ENCODE measurements at places on chromosomes 3 and 15.

GRCh38 chr3:40152482-40153133 lies 156.9 kb upstream of the EIF1B start:
- no peak for DNase-seq

GRCh38 chr15:72545156-72545555 lies 71.0 kb downstream of the ARIH1 start:
- no peak for DNase-seq

DNA sequence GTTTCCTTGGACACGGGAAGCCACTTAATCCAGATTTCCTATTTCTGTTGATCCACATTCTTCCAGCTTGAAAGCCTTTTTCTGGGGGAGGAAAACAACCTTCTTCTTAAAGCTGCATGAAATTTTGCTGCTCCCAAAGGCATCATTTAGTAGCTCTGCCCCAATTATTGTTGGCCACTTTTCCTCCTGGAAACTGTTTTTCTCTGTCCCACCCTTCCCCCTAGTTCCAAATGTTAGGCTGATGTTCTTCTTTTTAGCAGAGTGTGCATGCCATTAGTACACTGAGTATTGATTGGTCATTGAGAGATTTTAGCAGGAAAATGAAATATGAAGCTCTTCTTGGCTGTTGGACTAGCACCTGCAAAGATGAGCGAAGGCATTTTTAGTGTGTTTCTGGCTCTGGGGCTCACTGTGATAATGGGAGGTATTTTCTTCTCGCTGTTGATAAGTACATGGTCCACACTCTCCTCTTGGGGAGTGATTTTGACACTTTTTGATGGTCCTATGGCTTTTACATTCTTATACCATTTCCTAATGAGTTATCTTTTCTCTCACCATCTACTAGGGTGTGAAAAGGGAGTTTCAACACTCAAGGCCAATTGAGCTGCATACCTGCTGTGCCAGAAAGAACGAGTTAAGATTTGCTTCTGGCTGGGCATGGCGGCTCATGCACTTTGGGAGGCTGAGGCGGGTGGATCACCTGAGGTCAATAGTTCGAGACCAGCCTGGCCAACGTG lies 200.5 kb downstream of the PTPRG start:
- DNase-seq = no peak

GRCh38 chr3:65037861-65038260 lies 350.1 kb upstream of the ADAMTS9 start:
- no peak for DNase-seq

- DNase-seq = no peak
Observed at GRCh38 chr3:69096299-69096698, 11.6 kb downstream of the ARL6IP5 start.

DNA sequence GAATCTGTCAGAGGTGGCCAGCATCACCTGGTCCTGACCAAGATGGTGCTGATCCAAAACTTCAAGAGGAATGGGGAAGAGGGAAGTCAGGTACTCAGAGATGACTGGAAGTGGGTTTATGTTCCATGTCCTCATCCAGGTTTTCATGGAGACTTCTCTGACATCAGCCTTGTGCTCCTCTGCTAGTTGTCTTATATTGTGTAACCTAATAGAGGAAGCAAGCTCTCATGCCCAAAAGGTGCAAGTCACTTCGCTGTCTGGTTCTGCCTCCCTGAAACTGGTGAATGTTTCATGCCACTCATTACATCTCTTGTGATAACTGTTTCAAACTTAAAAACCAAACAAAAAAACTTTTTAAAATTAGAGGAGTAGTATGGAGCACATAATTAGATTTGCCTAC lies 127.2 kb upstream of the MANF start:
- no peak for DNase-seq

GRCh38 chr3:129626744-129627349 lies 20.4 kb upstream of the PLXND1 start:
- peak; percentile 38 for DNase-seq

GRCh38 chr3:117102426-117102825 lies 392.8 kb downstream of the TUSC7 start:
- DNase-seq = no peak

DNA sequence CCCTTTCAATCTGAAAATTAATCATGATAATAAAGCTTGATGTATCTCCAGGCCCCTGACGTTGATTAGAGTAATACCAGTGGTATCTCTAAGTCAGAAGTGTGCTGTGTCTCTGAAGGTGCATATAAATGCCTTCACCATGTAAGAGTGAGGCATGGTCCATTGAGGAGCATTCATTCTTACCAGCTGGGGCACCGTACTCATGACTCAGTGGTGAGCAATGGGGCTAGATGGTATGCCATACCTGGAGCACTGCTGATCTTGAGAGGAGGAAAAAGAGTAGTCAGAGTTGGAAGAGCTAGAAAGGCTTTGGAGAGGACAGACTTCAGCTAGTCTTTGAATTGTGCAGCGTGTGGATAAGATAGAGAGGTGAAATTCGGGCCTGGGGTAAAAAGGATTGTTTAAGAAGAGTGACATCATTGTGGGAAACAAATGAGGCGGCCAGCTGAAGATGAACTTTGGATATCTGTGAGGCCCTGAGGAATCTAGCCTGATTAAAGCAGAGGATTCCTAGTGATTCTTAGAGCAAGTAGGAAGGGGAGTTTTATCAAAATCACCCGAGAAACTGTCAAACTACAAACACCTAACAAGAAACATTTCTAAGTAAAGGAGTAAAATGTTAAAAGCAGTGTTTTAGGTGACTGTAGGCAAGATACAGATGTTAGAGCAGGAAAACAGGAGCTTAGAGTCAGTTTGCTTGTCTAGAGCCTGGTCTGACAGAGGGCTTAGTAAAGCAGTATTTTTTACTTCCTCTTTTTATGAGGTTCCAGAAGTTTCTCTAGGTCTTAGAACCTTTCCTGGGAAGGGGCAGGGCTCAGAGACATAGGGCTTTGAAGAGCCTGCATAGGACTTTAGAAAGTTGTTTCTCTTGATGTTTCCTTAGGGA lies 13.6 kb downstream of the TMOD3 start:
- DNase-seq = no peak

DNA sequence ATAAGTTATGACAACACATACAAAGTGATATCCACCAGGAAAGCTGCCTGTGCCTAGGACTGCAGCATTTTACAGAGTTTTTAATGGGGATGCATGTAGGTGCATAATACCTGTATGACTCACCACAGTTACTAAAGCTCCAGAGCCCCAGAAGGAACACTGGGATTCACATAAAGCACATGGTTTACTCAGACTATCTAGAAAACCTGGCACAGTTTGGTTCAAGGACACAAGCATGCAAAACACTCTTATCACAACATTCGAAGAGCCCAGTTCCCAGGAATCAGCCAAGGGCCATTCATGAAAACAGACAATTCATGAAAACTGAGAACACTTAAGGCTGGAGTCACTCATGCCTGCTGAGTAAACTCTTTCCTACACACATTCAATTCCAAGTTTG lies 261.0 kb downstream of the PYDC2 start:
- DNase-seq = no peak

DNA sequence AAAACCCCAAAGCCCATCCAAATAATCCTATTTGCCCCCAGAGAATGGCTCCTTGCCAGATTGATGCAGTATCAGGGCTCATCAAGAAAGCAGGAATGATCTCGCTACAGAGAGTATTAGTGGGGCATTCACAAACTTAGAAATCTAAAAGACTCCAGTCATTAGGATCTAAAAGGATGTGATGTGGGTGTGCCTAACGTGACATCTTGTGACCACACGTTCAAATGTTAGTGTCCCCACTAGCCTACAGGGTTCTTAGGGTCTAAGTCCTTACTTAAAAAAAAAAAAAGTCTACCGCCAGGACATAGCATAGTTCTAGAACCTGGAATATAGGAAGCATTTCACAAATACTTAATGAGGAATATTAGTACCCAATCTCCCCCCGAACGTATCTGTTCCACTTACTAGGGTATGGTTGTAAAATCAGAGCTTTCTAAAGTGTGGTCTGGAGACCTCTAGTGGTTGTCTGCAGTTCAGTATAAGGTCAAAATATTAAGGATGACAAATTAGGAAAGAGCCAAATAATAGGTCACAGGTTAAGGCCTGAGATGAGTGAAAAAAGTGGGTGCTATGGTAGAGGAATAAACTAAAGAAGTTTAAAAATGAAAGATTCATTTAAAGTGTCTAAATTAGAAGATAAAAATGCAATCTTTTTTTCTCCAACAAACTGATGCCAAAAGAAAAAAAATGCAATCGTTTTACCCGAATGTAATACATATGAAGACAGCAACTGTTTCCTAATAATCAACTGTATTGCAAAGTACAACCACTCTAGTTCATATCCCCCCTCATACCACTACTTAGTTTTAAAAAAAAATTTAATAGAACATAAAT lies 4.2 kb upstream of the CHRM5 start:
- no peak for DNase-seq

GRCh38 chr3:11769704-11770476 lies 76.8 kb downstream of the TAMM41 start:
- no peak for DNase-seq

DNA sequence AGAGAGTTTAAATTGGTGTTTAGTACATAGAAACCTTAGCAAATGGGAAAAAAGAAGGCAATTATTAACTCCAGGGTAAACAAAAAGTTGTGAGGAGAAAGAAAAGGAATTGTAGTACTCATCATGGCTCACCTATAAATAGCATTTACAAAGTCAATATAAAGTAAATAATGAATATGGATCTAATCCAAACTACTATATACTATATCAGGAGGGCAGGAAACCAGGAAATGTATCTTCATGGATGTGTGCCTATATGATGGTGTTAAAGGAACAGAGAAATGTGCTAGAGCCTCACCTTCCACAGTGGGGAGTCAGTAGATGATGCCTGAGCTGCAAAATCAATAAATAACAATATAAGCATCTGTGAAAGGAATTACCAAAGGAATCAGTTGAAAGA lies 208.9 kb downstream of the FAM43A start:
- DNase-seq = no peak

DNA sequence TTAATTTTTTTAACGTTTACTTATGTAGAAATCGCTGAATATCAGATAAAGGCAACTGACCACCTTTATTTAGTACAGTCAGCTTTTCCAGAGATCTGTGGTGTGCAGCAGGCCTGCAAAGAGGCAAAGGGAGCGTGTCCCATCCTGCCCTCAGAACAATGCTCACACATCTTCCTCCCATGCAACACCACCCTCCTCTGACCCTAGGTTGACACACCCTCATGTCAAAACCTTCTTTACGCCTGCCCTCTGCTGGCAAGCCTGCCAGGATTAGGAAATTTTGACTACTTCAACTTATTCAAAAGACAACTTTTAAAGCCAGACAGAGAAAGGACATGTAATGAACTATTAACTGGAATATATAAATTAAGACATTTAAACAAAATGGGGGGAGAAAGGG lies 513.7 kb downstream of the FOXP1 start:
- DNase-seq = peak; percentile 48

DNA sequence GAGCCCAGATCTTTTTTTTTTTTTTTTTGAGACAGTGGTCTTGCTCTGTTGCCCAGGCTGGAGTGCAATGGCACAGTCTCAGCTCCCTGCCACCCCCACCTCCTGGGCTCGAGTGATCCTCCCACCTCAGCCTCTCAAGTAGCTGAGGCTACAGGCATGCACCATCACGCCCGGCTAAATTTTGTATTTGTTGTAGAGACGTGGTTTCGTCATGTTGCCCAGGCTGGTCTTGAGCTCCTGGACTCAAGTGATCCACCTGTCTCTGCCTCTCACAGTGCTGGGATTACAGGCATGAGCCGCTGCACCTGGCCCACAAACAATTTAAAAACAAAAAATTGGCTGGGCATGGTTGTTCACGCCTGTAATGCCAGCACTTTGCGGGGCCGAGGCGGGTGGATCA lies 22.6 kb upstream of the SLC6A6 start:
- no peak for DNase-seq

DNA sequence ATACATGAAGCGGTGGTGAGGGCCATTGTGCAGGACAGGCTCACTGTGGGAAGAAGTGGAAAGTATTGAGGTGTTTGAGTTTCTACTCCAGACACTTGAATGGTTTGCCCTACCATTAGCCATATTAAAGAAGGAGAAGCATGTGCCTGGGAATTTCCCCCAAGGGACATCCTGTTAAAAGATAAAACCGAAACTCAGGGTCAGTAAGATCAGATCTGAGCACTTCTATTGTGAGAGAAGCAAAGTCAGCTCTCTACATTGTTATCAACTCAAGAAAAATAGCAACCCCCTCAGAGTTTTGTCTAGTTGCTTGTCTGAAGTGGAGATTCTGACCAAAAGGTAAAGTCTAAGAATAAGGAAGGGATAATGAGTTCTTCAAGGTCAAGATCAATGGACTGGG lies 269.8 kb downstream of the CHST2 start:
- no peak for DNase-seq

Measured in effector CD8-positive, alpha-beta T cell (primary cell).